NCI-H446 treated with DMSO at 0.1 percent for 48 hours (cell line): ENCODE measurements at places on chromosomes 7 and 10.

GRCh38 chr10:86389441-86390193, 23.0 kb upstream of the GRID1 start:
- DNase-seq: no peak

GRCh38 chr10:120420421-120420820, 36.6 kb upstream of the PLPP4 start:
- no peak for DNase-seq

DNA sequence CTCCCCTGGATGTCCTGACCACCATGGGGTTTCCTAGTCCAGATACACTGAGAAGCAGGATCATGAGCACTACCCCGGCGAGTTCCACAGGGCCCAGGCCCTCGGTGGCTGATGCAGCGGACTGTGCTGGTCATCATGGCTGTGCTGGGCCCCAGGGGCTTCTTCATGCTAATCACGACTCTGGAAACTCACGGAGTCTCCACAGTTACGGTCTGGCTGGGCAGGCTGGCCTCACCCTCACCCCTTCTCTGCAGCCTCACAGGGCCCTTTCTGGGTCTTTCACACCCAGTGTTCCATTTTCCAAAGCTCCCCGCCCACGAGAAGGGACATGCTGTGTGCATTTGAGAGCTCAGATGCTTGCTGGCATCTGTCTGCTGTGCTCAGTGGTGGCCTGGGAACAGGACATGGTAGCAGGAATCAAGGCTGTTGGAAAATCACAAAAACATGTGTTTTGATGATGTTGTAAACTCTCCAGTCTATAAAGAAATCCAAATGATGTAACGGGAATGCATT, 119.0 kb downstream of the PTPN20 start:
- DNase-seq: no peak

GRCh38 chr10:99172128-99172738, 63.4 kb downstream of the HPSE2 start:
- peak; percentile 0 for DNase-seq

- no peak for DNase-seq
These were observed 88.1 kb upstream of the RSU1 start for GRCh38 chr10:16905320-16905719.

DNA sequence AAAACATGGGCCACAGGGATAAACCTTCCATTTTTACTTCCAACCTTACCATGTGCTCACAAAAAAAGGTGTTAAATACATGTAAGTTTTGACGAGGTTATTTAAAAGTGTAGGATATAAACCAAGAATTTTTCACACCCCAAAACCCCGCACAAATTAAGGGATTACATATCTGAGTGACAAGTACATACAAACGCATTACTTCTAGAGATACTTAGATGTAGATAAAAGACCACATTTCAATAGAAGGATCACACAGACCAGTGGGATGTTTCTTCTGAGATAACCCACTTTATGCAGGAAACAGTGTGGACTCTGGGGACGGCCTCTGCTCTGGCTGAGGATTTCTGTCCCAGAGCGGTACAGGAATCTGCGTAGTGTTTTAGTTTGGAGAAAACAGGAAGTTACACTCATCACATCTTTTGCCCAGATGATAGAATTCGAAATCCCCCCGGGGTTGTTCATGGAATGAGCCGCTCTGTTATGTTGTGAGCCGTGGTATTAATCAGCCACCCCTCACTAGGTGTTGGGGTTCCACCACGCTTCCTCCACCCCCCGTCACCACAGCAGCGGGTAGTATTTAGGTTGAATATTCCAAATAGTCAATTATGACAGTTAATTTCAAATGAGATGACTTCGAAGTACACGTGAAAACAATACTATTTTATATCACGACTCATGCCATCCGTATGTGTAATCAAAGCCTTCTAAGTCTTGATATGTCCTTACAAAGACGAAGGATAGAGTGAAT, 1.3 kb upstream of the CUL1 start:
- DNase-seq: no peak

DNA sequence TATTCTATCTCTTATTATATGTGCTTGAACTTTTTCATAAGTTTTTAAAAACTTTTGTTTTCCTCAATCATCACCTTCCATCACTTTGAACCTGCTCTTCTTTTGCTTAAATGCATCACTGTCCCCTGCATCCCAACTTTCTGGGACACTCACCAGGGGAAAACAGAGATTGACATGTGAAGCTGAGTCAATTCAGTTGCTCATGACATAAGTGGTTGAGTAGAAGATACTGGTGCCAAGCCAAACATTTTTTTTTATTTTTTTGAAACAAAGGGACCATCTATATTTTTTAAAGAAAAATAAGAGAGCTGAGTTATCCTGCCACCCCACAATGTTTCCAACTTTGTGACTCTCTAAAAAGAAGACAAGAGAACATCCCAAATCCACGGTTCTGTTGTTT, 61.8 kb upstream of the AHR start:
- no peak for DNase-seq

GRCh38 chr7:112410092-112410491, 40.2 kb upstream of the IFRD1 start:
- DNase-seq: no peak

DNA sequence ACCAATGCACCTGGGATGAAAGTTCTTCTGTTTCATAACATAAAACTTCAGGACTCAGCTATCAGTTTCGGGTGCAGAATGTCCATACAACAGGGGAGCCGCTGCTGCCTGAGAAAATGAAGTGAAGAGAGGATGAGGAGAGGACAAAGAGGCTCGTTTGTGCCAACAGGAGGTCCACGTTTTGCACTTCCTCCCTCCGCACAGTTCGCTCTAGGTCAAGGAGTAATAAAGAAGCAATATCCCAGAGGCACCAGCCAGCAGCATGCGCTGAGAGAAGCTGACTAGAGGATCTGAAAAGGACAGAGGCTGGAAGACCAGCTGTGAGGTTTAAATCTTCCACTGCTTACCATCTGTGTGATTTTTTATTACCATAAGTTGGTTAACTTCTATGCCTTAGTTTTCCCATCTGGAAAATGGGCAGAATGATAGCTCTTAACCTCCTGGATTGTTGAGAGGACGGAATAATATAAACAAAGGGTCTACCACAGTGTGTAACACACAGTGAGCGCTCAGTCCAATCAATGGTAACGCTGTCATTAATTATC, 709 bp downstream of the GPAM start:
- DNase-seq: no peak

DNA sequence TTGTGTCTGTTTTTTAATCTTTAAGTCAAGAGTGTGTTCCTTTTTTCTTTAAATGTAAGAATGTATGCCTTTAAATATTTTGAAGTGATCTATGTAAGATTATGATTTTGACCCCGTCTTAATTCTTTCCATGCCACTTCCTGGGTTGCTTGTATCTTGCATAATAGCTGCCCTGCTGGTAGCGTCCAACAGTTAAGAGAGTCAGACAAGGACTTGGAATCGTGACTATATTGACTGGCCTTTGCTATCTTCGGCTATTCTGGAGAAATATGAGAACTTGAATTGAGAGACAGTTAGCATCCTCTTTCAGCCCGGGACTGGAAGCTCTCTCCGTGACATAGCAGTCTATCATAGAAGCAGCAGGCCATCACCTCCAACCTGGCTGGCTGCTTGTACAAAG, 13.0 kb downstream of the NRP1 start:
- DNase-seq: no peak

DNA sequence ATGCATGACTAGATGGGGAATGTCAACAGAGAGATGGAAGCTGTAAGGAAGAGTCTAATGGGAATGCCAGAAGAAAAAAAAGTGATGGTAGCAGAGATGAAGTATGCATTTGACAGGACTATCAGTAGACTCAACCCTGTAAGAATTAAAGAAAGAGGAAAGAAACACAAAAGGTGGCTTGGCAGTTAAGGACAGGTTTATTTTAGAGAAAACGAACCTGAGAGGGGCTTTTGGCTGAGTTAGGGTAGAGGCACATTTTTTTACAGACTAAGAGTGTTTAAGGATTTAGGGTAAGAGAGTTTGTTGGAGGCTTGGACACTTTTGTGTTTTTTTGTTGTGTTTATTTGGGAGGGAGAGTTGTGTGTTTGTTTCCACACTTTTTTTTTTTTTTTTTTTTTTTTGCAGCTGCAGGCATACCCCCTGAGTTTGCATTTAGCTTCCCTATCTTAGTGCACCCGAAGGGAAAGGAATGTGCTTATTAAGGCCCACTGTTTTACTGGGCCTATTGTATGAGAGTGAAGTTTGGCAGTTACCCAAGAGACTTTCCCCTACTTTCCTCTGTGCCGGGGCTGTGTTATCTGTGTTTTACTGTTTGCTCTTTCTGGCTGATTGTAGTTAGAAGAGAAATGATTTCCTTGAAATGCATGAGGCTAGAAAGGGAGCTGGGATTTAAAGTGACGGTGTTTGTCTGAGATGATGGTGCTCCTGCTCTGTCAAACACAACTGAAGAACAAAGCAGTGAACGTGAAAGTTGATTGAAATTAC, 32.0 kb downstream of the NPVF start:
- no peak for DNase-seq

DNA sequence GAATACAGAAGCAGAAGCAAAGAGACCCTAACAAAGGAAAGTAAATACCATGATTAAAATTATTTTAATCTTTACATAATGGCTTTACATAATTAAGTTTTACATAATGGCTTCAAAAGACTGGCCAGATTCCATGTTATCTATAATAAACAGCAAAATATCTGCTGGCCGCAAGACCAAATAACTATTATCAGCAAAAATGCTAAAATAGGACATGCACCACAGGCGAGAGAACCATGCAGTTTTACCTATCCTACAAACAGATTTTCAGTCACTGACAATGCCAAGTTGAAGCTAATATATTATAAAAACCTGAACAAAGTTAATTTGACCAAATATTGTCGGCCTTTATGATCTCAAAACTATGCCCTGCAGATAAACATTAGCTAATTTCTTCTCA, 34.2 kb upstream of the ANLN start:
- DNase-seq: no peak

DNA sequence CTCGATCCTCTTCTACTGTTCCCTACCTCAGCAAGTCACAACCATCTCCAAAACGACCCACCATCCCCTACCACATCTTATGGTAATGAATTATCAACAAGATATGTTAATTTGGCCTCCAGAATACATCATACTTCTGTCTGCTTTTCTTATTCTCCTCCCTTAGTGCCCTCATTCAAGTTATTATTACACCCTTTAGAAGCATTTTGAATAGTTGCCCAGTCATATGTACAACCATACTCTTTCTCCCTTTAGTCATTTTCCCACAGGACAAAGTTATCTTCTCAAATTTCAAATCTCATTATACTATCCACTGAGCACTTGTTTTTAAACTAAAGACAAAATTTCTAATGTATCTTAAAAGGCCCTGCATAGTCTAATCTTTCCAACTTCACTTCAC, 71.0 kb downstream of the GNAT3 start:
- no peak for DNase-seq

- no peak for DNase-seq
These were observed 328.7 kb downstream of the CXCL12 start for GRCh38 chr10:44056206-44056605.

GRCh38 chr10:16832351-16833080, 15.3 kb upstream of the RSU1 start:
- DNase-seq: peak; percentile 52
